Activated T-helper 1 cell treated with anti-CD3 and anti-CD28 coated beads, Interleukin-12 subunit alpha, Interleukin-12 subunit beta, Interleukin-2, Interleukin-4 antibody, amounts not matched to agents 30 ng/mL and 10 ng/mL and 1 ng/mL, durations not matched to agents 14 hours and 24 hours and 36 hours (primary cell): ENCODE measurements at places on chromosomes 4 and X.

GRCh38 chrX:71556036-71556435 is 22.2 kb upstream of the GCNA start:
- no peak for DNase-seq
- H3K4me1 ChIP-seq, result no peaks in the 10 kb centered on the region

DNA sequence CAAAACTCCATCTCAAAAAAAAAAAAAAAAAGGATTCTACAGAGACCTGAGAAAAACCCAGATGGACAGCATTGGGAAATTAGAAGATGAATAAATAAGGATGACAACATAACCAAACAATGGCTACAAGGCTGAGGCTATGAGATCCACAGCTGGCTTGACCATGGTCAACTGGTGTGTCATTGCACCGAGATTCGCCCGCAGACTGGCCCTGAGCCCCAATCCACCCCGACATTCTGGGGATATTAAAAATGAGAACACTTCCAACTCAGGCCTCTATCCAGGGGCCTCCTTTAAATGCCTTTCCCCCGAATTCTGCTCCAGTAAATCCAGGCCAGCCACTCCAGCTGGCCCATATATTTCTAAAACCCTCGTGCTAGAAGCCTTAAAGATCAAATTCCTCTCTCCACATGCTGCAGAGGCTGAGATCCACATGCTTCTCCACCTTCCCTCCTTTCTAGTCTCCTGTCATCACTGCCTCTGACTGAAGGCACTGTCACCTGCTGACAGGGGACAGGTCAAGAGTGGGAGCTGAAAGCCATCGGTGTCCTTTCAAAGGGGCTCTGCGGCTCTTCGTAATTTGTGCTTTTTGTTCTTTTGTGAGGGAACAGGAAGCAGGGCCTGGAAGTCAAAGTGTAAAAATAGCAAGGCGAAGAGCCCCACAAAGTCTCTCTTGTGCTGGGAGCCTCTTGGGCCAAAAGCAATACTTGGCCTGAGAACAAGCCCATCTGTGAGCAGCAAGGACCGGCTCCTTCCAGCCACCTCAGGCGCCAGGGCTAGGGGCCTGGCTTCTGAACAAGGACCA is 203.7 kb downstream of the NSUN7 start:
- H3K27me3 ChIP-seq, result no peaks in the 10 kb centered on the region
- H3K4me3 ChIP-seq, result no peak overlapping the region

GRCh38 chr4:163748449-163748848 is 254.0 kb downstream of the TMA16 start:
- H3K4me3 ChIP-seq, result no peak overlapping the region
- no peak for DNase-seq
- no peak overlapping the region for H3K27ac ChIP-seq
- H3K27me3 ChIP-seq, result no peaks in the 10 kb centered on the region

DNA sequence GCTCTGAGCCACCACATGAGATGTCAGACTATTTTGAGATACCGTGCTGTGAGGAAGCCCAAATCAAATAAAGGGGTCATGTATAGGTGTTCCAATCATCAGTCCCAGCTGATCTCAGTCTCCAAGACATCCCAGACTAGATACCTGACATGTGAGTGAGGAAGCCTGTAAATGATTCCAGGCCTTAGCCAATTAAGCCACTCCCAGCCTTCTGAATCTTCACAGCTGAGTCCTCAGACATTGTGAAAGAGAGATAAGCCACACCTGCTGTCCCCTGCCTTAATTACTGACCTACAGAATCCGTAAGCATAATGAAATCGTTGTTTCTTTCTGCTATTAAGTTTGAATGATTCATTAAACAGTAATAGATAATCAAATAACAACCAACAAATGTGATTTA is 671.4 kb downstream of the ZNF674 start:
- DNase-seq, result no peak
- H3K4me3 ChIP-seq, result no peak overlapping the region
- peaks cover 4% of the 10 kb centered on the region for H3K27me3 ChIP-seq
- no peak overlapping the region for H3K27ac ChIP-seq
- peaks cover 4% of the 10 kb centered on the region for H3K4me1 ChIP-seq

- no peak overlapping the region for H3K27ac ChIP-seq
- no peak overlapping the region for H3K4me3 ChIP-seq
- no peaks in the 10 kb centered on the region for H3K36me3 ChIP-seq
- peaks cover 27% of the 10 kb centered on the region for H3K27me3 ChIP-seq
Observed at GRCh38 chr4:139740531-139741041, 75.0 kb downstream of the MGST2 start.

- H3K36me3 ChIP-seq, result no peaks in the 10 kb centered on the region
- H3K4me3 ChIP-seq, result no peak overlapping the region
- no peak overlapping the region for H3K27ac ChIP-seq
- no peaks in the 10 kb centered on the region for H3K4me1 ChIP-seq
Observed at GRCh38 chr4:126012691-126013290, 698.0 kb downstream of the FAT4 start.

GRCh38 chr4:60648774-60649173 is 551.4 kb upstream of the ADGRL3 start:
- H3K36me3 ChIP-seq, result no peaks in the 10 kb centered on the region
- H3K4me1 ChIP-seq, result no peaks in the 10 kb centered on the region
- H3K27ac ChIP-seq, result no peak overlapping the region

- no peak overlapping the region for H3K27ac ChIP-seq
- peaks cover 5% of the 10 kb centered on the region for H3K36me3 ChIP-seq
- H3K4me1 ChIP-seq, result no peaks in the 10 kb centered on the region
- no peaks in the 10 kb centered on the region for H3K27me3 ChIP-seq
- no peak overlapping the region for H3K4me3 ChIP-seq
Observed at GRCh38 chrX:2325076-2325784, 175.5 kb downstream of the DHRSX start.

DNA sequence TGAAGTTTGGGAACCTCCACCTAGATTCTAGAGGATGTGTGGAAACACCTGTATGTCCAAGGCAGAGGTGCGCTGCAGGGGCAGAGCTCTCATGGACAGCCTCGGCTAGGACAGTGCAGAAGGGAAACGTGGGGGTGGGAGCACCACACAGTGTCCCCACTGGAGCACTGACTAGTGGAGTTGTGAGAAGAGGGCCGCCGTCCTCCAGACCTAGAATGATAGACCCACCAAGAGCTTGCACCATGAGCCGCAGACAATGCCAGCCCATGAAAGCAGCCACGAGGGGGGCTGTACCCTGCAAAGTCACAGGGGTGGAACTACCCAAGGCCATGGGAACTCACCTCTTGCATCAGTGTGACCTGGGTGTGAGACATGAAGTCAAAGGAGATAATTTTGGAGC is 274.5 kb upstream of the FMR1 start:
- H3K27ac ChIP-seq, result no peak overlapping the region
- no peak overlapping the region for H3K4me3 ChIP-seq
- H3K4me1 ChIP-seq, result no peaks in the 10 kb centered on the region
- H3K36me3 ChIP-seq, result no peaks in the 10 kb centered on the region
- H3K27me3 ChIP-seq, result no peaks in the 10 kb centered on the region

- no peak overlapping the region for H3K27ac ChIP-seq
- H3K27me3 ChIP-seq, result peaks cover 9% of the 10 kb centered on the region
- no peak for DNase-seq
- H3K4me1 ChIP-seq, result peaks cover 8% of the 10 kb centered on the region
- H3K4me3 ChIP-seq, result no peak overlapping the region
- no peaks in the 10 kb centered on the region for H3K36me3 ChIP-seq
Observed at GRCh38 chr4:175946472-175947116, 119.0 kb upstream of the WDR17 start.

GRCh38 chr4:4217113-4217512 is 9.6 kb downstream of the OTOP1 start:
- no peaks in the 10 kb centered on the region for H3K36me3 ChIP-seq
- H3K4me3 ChIP-seq, result no peak overlapping the region
- DNase-seq, result no peak
- H3K27ac ChIP-seq, result no peak overlapping the region
- no peaks in the 10 kb centered on the region for H3K4me1 ChIP-seq

- DNase-seq, result no peak
- H3K4me1 ChIP-seq, result no peaks in the 10 kb centered on the region
- no peak overlapping the region for H3K4me3 ChIP-seq
Observed at GRCh38 chrX:127404161-127404560, 584.6 kb downstream of the PRR32 start.

DNA sequence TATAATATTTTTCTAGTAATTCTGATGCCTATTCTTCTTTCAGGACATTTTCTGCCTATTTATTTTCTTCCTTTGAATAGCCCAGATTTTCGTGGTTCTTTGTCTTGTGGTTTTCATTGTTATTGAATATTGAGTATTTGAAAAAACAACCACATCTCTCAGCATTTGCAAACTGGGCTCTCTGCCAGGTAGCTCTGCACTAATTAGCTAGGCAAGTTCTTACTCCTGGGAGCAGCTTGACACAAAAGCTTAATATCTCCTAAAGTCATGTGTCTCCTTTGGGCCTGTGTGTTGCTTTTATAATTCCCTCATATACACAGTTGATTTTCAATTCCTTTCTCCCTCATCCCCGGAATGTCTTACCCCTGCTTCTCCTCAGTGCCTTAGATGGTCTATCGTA is 413.5 kb upstream of the GRIA3 start:
- DNase-seq, result no peak
- no peaks in the 10 kb centered on the region for H3K27me3 ChIP-seq
- no peaks in the 10 kb centered on the region for H3K36me3 ChIP-seq
- no peak overlapping the region for H3K4me3 ChIP-seq

GRCh38 chr4:109729117-109729717 is 653 bp downstream of the PLA2G12A start:
- H3K4me1 ChIP-seq, result peaks cover 19% of the 10 kb centered on the region
- peaks cover under 1% of the 10 kb centered on the region for H3K27me3 ChIP-seq
- H3K4me3 ChIP-seq, result peak overlapping the region; percentile 84
- DNase-seq, result no peak

DNA sequence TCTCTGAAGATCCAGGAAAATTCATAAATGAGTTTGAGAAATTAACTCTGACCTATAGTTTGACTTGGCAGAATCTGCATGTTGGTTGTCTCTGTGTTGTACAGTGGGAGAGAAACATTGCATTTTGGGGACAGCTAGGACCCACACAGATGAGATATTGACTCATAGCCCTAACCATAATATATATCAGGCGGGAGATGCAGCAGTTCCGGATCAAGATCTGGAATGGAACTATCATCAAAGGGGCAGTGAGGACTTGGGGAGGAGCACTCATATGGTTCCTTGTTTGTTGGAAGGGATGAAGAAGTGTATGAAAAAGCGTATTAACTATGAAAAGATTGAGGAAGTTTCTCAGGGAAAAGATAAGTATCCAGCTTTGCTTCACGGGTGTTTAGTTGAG is 14.0 kb downstream of the CXCL2 start:
- no peaks in the 10 kb centered on the region for H3K36me3 ChIP-seq
- peaks cover 3% of the 10 kb centered on the region for H3K27me3 ChIP-seq
- no peak overlapping the region for H3K27ac ChIP-seq
- H3K4me3 ChIP-seq, result no peak overlapping the region

DNA sequence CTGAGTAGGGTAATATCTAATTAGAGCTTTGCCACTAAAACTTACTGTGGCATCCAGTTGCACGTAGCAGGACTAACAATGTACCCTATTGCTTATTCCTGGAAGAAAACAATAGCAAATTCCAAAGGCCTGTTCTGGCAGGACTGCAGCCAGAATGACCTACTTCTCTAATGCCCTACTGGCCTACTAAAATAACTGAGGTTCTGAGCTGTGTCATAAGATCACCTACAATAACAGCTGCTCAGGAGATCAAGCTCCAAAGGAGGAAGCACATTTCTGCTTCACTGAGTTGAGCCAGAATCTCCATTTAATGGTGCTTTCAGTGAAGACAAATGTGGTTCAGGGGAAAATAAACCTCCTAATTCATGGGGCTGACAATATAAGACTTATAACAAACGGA is 42.2 kb upstream of the CXCL8 start:
- H3K4me1 ChIP-seq, result no peaks in the 10 kb centered on the region
- H3K4me3 ChIP-seq, result no peak overlapping the region

DNA sequence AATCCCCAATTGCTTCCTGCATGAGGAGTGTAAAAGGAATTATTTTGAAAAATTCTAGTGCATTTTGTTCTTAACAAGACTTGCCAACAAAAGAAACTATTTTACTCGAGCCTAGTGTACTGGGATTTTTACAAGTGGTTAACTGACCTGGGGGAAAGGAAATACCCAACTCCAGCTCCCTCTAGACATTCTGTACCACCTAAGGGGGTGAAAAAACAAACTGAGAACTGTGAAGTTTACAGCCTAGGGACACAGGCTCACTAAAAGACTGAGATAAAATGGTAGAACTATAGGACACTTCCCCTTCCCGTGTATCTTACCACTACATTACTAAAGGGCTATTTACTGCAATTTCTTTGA is 2.6 kb upstream of the ADH5 start:
- H3K27me3 ChIP-seq, result peaks cover 2% of the 10 kb centered on the region
- no peak for DNase-seq
- peaks cover 34% of the 10 kb centered on the region for H3K4me1 ChIP-seq
- H3K27ac ChIP-seq, result no peak overlapping the region

DNA sequence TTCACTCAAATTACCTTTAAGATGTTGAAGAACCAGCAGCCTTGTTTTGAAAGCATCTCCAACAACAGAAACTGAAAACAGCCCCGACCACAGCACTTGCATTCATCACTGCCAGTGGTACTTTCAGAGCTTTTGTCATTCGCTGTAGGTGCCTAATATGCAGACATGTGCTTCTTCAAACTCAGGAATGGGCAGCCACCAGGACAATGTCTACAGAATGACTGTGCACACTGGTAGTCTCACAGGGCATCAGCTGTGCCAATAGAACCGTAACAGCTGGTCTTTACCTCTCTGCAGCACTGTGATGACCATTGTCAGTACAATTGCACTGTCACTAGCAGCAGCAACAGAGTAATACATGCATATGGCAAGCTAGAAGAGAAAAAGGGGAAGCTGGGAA is 1149.7 kb downstream of the STPG2 start:
- no peaks in the 10 kb centered on the region for H3K36me3 ChIP-seq
- no peaks in the 10 kb centered on the region for H3K27me3 ChIP-seq
- H3K4me1 ChIP-seq, result no peaks in the 10 kb centered on the region

DNA sequence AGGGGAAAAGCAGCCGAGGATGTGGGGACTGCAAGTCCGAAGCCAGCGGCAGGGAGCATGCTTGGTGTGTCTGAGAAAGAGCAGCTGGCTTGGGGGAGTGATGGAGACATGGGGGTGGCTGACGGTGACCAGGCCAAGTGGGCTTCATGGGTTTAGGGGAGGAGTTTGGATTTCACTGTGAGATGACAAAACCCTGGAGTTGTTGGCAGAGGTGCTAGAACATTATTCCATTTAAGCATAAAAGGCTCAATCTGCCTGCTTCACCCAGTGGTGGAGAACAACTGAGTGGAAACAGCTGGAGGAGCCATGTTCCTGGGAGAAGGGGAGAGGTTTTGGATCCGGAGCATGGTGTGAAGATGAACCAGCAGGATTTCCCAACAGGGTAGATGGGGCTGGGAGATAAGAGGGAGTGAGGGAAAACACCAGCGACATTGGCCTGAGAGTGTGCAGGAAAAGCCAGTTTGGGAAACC is 318.0 kb upstream of the TAPT1 start:
- DNase-seq, result no peak
- H3K36me3 ChIP-seq, result no peaks in the 10 kb centered on the region
- no peak overlapping the region for H3K4me3 ChIP-seq
- no peak overlapping the region for H3K27ac ChIP-seq
- H3K4me1 ChIP-seq, result no peaks in the 10 kb centered on the region
